ENCODE measurements at places on chromosomes 1 and 21.

DNA sequence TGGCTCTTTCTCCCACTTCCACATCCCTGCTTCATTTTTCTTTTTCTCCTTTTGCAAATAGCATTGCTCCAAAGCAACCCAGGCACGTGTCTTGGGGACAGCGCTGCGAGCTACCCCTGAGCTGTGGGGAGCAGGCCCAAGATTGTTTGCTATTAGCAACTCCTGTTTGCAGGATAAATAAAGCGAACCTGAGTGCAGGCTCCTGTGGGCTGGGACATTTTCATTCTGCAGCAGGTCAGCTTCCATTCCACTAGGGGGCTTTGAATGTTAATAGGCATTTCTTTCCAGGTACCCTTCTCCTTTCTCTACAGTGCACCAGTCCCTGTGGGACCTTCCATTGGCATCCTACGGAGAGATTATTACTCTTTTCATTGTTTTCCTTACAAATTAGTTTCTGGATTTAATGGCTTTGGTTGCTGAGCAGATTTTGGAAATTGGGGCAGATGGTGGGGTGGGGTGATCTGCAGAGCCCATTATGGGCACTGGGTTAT, 54.0 kb downstream of the OLFML3 start:
- DNase-seq, result no peak

DNA sequence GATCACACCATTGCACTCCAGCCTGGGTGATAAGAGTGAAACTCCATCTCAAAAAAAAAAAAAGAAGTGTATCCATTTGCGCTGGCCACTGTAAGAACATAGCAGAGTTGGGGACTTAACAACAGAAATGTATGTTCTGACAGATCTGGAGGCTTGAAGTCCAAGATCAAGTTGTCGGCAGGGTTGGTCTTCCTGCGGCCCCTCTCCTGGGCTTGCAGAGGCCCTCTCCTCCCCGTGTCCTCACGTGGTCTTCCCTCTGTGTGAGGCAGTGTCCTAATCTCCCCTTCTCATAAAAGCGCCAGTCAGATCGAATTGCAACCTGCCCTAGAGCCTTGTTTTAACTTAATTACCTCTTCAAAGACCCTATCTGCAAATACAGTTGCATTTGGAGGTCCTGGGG, 52.6 kb downstream of the MT1HL1 start:
- no peak for DNase-seq

- DNase-seq, result no peak
Observed at GRCh38 chr21:44697811-44698734, 1.1 kb downstream of the KRTAP10-12 start.

DNA sequence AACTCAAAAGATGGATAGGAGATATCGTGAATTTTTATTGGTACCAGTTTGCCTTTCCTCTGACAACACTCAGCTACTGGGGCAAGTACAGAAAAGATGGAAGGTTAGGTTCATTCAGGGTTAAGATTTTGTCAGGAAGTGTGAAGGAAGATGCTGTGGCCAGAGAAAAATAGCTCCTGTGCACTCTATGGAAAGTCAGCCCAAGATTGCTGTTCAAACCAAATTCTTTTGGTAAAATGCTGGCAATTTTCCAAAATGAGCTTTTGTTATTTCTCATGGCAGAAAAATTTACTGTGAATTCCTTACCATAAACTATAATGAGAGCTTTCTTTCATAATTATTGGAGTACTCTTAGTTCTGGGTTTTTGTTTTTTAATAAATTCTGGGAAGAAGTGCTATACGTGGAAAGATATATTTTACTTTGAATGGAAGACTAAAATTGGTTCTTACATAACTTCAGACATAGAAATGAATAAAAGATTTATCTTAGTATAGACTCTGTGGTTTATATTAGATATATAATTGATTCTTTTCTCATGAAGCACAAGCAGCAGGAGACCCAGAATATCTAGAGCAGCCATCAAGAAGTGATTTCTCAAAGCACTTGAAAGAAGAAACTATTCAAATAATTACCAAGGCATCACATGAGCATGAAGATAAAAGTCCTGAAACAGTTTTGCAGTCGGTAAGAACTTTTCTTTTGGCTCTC, 112.2 kb downstream of the USP25 start:
- DNase-seq, result no peak

DNA sequence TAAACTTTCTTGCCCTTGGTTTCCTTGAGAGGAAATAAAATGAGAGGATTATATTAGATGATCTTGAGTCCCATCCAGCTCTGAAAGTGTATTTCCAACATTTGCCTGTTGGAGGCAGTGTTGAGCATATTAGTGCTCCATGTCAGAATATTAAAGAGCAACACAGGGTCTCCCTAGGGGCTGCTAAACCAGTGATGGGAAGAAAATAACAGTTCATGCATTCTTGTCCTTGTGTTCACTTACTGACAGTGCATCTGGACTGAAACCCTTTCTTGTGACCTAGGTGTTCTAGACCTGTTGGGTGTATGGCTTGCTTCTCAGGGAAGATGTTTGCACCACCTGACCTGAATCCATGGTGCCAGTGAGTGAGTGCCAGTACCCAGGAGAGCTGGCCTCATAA, 124.7 kb upstream of the KIAA0040 start:
- DNase-seq, result no peak

GRCh38 chr1:24468685-24469316, 33.8 kb upstream of the RCAN3 start:
- no peak for DNase-seq

- DNase-seq, result peak; percentile 45
Observed at GRCh38 chr1:211551638-211552460, 27.1 kb downstream of the SLC30A1 start.

DNA sequence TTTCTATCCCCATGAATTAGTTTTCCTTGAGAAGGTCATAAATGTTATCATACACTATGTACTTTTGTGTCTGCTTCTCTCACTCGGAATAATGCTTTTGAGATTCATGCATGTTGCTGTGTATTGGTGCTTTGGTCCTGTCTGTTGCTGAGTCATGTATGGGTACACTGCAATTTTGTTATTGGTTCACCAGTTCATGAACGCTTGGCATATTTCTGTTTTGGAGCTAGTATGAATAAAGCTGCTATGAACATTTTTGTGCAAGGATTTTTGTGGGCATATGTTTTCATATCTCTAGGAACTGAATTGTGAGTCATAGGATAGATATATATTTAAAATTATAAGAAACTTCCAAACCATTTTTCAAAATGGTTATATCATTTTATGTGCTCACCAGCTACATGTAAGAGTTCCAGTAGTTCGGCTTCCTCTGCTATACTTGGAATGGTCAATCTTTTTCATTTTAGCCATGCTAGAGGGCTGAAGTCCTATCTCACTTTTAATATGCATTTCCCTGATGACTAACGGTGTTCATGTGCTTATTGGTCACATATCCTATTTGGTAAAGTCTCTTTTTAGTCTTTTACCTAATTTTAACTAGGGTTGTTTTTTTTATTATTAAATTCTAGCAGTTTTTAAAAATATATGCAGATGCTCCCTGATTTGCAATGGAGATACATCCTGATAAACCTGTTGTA, 38.2 kb downstream of the ETS2 start:
- DNase-seq, result no peak

GRCh38 chr1:29249170-29249691, 12.9 kb downstream of the PTPRU start:
- DNase-seq, result no peak

GRCh38 chr1:67674260-67675011, 10.6 kb upstream of the GADD45A start:
- DNase-seq, result no peak

DNA sequence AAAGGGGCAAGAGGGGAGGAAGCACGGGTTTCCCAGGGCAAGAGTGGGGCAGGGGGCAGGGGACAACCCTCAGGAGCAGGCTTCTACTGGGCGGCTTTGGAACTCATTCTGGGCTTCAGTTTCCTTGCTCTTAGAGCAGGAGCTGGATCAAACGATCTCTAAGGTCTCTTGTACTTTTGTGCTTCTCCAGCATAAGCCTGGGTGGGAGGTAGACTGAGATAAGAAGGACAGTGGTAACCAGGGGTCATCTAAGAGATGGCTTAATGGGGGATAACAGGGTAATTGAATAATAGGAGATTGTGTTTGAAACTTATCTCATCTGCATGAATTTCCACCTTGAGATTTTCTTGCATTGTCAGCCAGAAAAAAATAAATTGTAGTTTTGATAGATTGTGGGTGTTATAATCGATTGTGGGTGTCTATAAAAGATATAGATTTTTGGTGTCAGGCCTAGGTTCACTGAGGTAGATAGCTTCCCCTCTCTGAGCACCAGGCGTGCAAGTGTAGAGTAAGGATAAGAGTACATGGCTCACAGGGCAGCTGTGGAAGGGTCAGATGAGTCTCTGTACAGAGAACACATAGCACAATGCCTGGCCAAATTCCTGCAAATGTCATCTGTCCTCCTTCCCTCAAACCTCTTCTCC, 68.0 kb downstream of the CD58 start:
- no peak for DNase-seq

GRCh38 chr21:15875286-15875685, 145.5 kb downstream of the USP25 start:
- DNase-seq, result no peak

DNA sequence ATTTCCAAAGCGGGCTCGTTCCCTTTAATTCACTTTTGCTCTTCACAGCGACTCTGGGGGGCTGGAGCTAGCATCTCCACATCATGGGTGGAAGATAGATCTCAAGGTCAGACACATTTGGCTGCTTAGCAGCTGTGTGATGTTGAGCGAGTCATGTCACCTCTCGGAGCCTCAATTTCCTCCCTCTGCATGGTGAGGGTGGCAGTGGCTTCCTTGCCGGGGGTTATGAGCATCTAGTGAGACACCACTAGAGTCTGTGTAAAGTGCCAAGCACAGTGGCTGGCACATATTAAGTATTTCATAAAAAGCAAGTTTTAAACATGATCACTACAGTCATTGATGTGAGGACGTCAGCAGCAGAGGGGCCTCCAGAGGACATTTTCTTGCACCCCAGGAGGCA, 16.9 kb upstream of the ECE1 start:
- no peak for DNase-seq

DNA sequence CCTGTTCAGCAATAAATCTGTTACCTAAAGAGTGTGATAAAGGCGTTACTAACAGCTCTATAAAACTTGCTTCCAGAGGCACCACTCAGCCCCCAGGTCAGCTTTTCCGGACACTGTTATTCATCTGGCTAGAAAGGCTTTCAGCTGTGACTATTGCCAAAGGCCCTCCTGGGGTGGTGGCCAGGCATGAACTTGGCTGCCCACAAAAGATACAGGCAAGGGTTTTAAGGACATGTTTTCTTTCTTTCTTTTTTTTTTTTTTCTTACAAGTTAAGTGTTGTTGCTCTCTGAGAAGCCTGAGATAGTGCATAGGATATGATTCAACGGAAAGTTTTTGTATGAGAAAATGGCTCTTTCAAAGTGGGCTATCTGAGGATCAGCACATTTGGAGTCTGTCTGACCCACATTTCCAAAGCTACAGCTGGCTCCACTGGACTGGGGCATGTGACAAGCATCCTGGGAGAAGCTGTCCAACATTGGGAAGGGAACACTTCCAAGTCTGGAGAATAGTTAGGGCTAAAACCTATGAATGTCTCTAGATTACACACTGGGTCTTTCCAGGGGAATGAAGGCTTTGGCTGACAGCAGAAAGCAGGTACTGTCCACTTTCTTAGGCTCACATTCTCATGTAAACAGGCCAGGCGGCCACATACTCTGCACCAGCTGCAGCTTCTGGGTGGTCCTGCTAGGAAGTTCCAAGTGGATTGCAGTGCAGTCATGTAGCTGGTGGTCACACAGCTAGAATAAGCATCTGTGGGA, 639.7 kb downstream of the LMO4 start:
- DNase-seq, result no peak

DNA sequence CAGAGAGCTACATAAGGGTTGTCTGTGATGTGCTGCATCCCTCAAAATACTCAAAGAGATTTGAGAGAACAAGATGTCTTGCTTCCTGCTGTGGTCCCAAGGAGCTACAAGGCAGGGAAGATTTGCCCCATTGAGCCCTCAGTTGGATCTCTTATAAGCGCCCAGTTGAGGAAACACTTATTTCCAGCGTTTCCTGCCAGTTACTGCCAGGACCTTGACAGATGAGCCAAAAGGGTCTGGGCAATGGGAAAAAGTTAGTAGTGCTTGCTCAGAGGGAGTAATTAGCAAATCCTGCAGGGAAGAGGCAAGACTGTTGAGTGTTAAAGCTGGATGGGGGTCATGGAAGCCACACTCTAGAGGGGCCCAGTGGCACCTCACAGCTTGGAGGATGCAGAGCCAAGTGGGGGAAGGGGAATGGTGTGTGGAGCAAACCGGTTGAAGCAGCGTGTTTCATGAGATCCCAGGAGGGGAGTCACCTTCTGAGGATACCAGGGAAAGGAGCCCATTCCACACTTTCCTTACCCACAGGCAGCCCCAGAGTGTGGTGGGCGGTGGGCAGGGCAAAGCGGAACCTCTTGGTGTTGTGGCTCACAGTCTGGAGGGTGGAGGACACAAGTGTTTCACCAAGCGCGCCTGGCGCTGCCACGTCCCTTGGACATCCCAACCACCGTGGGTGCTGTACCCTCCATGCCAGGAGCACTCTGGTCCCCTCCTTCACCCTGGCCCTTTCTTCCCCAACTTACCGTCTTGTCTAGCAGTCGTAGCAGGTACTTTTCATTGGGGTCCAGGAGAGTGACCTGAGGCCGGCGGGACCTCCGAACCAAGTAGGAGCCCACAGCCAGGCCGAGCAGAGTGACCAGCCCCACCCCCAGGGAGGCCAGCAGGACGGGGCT, 805 bp downstream of the CYB5R1 start:
- DNase-seq, result no peak

GRCh38 chr1:84434081-84434769, 35.9 kb downstream of the DNASE2B start:
- DNase-seq, result no peak

GRCh38 chr1:54153535-54154439, 987 bp upstream of the CDCP2 start:
- no peak for DNase-seq

- no peak for DNase-seq
Observed at GRCh38 chr1:115980998-115981993, 5.0 kb downstream of the SLC22A15 start.

DNA sequence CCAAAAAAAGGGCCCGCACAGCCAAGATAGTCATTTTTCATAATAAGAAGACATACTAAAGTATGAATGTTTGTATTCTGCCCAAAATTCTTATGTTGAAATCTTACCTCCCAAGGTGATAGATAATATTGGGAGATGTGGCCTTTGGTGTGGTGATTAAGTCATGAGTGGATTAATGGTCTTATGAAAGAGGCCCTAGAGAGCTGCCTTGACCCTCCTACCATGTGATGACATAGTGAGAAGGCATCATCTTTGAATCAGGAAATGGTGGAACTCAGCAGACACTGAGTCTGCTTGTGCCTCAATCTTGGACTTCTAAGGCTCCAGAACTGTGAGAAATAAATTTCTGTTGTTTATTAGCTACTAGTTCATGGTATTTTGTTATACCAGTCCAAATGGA, 11.8 kb upstream of the RNPC3 start:
- no peak for DNase-seq

Data from SIG-M5 (cell line).